Muscle of back (tissue), 13 donors: ENCODE measurements at places on chromosomes 2 and 18.

GRCh38 chr2:70767699-70768589 is at the start of gene ADD2:
TSS of gene ADD2 (minus strand) at chr2:70768200. CDS start at chr2:70706408, 61,792 bp downstream.
- peak; percentile 80 for DNase-seq

- DNase-seq: no peak
Measured at GRCh38 chr2:127511917-127512316, 14.4 kb downstream of the IWS1 start.

DNA sequence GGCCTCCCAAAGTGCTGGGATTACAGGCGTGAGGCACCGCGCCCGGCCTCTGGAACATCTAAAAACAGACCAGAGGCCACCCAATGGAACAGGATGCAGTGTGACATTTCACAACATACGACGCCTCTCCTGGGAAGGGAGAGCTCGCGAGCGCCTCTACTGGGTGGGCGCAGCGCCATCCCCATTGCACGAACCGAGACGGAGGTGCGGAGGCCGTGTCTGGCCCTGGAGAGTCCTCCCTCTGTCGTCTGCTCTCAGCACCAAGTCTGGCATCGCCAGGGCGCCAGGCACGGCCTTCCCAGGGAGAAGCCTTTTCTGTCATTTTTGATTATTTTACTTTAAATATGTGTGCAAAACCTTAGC is 9.4 kb upstream of the GBX2 start:
- no peak for DNase-seq

GRCh38 chr2:1556286-1556685 is 143.0 kb downstream of the TPO start:
- DNase-seq: no peak

DNA sequence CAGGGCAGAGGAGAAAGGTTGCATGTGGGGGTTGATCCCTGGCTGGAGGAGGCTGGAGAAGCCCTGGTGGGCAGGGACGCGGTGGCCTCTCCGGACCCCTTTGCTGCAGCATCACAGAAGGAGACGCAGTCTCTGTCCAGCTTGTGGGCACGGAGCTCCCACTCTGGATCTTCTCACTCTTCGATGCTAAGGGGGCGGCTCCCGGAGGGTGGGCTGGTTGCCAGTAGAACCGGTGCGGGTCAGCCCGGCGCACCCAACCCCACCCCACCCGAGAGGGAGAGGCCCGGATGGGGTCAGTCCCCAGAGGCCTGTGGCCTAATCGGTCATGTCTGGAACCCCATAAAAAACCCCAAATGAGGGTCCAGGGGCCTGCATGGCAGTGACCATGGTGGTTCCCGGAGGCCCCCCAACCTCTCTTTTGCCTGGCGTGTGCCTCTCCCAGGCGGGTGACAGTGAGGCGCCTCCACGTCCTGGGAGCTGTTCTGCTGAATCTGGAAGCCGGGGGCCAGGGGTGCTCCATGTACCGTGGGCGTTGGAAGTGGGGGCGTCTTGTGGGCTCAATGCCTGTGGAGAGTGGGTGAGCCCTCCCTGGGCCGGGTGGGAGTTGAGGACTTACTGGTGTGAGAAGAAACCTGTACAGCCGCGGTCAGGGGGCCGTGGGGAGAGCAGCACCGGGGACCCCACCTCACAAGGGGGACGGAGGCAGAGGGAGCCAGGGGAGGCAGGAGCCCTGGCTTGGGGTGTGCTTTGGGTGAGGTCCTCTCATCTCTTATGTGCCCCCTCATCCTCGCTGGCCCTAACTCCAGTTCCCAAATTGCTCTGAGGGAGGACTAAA is 79.6 kb downstream of the RTP5 start:
- DNase-seq: no peak

- no peak for DNase-seq
Measured at GRCh38 chr2:238772635-238773297, 75.1 kb upstream of the TWIST2 start.
